Caki2 (cell line): ENCODE measurements at places on chromosomes 12 and 14.

- no peak for DNase-seq
Observed at GRCh38 chr14:64005822-64006221, 153.0 kb downstream of the SYNE2 start.

- no peak for DNase-seq
Observed at GRCh38 chr14:28676479-28676878, 90.1 kb upstream of the FOXG1 start.

GRCh38 chr14:32560209-32560857 lies 231.2 kb downstream of the AKAP6 start:
- DNase-seq = peak; percentile 42

- DNase-seq = no peak
Observed at GRCh38 chr14:72775923-72776554, 117.9 kb downstream of the DPF3 start.

DNA sequence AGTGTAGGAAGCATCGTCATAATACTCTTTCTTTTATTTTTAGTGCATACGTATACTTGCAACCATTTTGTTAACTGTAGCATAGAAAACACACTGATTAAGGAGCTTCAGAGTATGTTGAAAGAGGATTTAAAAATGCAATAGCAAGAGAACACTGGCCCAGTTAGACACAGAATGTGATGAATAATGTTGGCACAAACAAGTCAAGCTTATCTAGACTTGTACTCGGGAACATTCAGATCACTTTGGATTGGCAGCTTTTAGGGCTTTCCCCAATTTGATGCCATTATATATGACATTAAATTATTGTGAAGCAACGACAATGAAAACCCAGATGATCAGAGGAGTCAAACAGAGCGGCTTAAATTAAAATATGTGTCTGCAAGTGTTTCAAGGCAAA lies 468.1 kb downstream of the PRKD1 start:
- DNase-seq = no peak

DNA sequence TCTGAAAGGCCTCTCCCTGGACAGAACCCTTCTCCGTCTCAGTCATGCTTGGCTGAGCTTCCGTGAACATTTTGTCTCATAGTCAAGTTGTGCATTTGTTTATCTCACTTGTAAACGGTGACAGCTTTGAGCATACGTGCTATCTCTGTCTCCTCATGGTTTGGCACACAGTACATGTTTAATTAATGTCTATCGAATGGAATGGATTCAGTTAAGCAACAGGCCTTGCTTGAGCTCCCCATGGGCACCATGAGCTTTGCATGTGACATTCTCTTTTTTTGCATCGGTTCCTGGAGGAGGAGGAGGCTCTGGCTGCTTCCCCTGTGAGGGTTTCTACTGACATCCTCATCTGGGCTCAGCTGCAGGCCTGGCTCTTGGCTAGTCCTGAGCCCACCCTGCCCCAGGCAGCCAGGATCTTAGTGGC lies 80.0 kb downstream of the PRIMA1 start:
- no peak for DNase-seq

DNA sequence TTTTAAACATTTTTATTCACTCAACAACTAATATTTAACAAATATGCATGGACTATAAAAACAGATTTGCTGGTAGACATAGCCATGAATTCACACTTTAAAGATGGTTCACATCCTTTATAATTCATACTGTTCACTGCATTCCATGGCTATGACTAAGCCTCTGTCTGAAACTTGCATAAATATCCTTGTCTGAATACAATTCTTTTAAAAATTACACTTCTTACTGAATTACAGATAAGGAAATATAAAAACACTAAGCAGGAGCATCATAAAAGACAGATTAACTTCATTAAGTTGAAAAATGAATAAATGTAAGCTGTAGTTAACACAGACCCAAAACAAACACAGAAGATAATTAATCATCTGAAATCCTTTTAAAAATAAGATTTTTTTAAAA lies 53.8 kb downstream of the GXYLT1 start:
- peak; percentile 26 for DNase-seq

- DNase-seq = peak; percentile 84
Observed at GRCh38 chr14:37172024-37172869, at the start of gene SLC25A21. SLC25A21 (minus strand) TSS chr14:37172606.

DNA sequence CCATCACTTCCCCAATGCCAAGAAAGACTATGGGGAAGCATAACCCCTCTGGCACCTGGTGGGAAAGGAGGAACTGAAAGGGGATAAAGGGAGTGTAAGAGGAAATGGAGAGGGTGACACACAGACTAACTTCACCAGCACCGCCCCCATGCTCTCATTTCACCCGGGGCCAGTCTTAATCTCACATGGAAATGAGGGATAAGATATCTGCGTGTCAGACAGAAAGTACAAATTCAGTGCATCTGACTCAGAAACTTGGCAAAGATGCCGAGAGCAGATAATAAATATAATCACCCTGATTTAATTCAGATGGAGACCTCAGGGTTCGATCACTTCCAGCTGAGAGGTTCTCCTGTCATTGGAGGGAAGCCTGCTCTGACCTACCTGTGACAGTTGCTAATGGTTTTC lies 191.6 kb downstream of the DUSP6 start:
- no peak for DNase-seq

DNA sequence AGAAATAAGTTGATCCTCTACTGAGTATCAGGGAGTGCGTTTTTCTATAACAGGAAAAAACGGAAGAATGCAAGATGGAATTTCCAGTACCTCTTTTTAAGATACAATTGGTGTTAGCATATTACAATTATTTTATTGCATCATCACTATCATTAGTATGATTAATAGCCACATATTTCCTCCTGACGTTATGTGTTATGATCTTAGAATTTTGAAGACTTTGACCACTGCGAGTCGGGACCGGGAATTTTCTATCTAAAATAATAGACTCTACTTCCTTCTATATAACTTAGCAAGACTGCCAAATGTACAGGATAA lies 679 bp upstream of the SAV1 start:
- DNase-seq = peak; percentile 49

DNA sequence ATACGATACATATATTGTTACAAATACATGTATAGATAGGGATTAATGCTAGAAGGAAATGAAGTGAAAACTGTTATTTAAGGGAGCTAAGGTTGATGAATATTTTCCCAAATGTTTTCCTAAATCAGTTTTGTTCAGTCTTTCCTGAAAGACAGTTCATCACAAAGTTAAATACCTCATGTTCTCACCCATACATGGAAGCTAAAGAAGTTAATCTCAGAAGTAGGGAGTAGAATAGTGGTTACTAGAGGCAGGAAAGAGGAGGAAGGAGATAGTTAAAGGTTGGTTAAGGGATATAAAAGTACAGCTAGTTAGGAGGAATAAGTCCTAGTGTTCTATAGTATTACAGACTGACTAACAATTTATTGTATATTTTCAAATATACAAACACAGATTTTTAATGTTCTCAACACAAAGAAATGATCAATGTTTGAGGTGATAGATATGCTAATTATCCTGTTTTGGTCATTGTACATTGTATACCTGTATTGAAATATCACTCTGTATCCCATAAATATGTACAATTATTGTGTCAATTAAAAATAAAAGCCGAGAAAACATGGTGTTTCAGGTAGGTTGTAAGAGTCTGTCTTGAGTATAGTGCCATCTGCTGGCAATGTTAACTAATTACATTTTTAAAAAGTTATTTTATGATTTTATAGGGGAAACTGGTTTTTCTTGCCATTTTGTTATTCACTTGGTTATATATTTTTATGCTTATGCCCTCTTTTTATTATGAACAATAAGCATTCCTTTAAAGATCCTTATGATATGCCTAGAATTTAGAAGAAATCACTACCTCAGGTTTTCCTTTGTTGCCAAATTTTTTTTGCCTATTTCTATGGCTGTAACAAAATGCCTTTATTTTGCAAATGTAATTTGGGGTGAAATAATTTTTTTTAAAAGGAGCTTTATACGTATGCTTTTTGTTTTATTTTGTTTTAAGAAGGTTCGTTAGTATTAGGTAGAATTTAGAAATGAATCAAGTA lies 26.9 kb downstream of the ZDHHC17 start:
- DNase-seq = peak; percentile 18

GRCh38 chr12:86006727-86007126 lies 132.6 kb downstream of the NTS start:
- no peak for DNase-seq

DNA sequence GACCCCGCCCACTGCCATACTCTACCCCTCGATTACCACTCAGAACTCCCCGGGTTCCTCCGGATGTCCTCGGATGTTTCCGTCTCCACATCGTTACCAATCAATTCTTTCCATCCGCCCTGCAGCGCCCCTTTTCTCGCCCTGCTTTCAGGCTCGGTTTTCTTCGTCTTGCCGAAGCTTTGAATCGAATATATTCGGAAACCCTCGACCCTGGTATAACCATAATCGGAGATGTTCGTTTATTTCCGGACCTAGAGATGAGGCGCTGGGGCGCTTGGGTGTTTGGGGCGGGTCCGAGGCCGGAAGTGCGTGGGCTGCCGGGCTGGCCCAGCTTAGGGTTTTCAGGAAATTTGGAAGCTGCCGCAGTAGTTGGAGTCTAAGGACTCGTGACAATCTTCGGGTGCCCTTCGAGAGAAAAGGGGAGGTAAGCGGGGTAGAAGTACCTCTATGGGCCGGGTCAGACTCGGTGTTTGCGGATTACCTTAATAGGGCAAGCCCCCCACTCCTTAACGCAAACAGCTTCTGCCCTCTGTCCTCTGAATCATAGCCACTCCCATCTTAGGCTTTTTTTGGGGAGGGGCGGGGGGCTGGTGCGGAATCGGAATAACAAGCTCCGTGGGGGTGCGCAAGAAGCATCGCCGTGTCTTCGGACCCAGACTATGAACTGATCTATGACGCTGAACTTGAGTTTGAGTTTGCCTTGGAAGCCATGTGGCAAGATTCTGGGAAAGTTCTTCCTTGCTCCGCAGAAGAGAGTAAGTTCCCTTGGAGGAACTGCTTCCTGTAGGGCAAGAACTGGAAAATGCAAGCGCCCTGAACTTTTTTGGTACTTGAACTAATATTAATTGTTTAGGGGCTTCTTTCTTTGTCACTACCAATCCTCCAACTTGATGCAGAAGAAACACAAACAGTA lies at the start of gene C14orf119:
TSS of gene C14orf119 (plus strand) at position 310 of the 913 bp plus-strand sequence. CDS start 2,154 bp downstream, outside the sequence.
- DNase-seq = peak; percentile 98
